Occipital lobe (tissue), 3 donors: ENCODE measurements at places on chromosomes 5 and 9. TPM values are rescaled to one million over a fixed set of nuclear protein-coding genes. Genes with fewer than 3 reads are reported as not detected.
A peak's percentile ranks its signal among the peaks of the same experiment; 100 is the strongest.

Gene LHFPL2
- total RNA-seq, result 20.4 TPM

GRCh38 chr9:123590499-123590898, 234.5 kb downstream of the CRB2 start:
- no peak for DNase-seq

DNA sequence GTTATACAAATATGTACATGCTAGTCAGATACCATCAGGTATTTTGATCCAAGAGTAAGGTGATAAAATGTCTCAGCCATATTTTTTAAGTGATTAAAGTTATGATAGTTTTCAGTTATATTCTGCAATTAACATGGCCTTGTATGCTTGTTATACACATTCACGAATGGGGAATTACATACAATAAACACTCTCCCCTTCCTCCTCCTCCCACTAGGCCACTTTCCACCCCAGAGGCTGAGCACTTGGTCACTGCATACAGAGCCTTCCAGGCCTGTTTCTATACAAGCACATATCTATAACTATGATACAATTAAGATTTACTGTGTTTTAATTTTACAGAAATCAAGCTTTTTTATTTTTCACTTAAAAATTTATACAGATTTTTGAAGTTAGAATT, 104.7 kb upstream of the PIK3R1 start:
- no peak for DNase-seq

GRCh38 chr9:126755317-126755875, 49.4 kb upstream of the ZBTB43 start:
- DNase-seq, result no peak

DNA sequence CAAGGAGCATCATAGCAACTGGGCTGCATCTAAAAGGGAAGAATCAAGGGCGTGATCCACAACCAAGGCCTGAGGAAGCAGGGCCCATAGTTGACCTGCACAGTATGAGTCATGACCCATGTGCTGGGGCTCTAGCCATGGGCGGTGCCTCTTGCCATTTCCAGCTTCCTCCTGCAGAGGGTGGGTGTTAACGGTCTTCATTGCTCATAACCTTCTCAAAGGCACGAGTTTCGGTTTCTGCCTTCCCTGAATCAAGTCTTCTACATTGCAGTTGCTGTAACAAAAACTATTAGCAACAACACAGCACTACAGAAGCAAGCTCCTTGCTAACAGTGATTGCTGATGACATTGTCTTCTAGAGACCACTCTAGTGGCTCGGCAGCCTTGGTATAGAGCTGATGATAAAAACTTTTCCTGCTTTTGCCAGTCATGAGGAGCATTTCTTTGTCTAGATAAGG, 66.9 kb downstream of the CTSL start:
- DNase-seq, result no peak

- DNase-seq, result no peak
Observed at GRCh38 chr9:87140605-87141109, 193.4 kb upstream of the GAS1 start.

Gene MRPL36
- 20.0 TPM for total RNA-seq

- DNase-seq, result no peak
Observed at GRCh38 chr9:6759185-6759977, 1.6 kb downstream of the KDM4C start.

DNA sequence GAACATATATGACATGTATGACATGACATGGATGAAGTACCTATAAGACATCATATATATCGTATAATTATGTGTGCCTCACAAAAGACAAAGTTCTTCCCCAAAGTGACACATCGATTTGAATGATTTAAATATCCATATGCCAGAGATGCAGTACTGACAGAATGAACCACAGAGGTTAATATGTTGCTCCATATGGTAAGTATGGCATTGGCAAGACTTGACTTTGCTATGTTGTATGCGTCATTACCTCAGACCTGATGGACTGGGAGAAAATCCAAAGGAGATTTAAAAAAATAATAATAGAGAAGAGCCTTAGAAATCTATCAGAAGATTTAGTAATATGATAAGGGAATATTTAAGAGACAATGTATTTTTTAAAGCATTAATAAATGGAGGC, 263.2 kb downstream of the PJA2 start:
- no peak for DNase-seq

GRCh38 chr9:19379697-19380046, 364 bp downstream of the RPS6 start:
- DNase-seq, result no peak

DNA sequence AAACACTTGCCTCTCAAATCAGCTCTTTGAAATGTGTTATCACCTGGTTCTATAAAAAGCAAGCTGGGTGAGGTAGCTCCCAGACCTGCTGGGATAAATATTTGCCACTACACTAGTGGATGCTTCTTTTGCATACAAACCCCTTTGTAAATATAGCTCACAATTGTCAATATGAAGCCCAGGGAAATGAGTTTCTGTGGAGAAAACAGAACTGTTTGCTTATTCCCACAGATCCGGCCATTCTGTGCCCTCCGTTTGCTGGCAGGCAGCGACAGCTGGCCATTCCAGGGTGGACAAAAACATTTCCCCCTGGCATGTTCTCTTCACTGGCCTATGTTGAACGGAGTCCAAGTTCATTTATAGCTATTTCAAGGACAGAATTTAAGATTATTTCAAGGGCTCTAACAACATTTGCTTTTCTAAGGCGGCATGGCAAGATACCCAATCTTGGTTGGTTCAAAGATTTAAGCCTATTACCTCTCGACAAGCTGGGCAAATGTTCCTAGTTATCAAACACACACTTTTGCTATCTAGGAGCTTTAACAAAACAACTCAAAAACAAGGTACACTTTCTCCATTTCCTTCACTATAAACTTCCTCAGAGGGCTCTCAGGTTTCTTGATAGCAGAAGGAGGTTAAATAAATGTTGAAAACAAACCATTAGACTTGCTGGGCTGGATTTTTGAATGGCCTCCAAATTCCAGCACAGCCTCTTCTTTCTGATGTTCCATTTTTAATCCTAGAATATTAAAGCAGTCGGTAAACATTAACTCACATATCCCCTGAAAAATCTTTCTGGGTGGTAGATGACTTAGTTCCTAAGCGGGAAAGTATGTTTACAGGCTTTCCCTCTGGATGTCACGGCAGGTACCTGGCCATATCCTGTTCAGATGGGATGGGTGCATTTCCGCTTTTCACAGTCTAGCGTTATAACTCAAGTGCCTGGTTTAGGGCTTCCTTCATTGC, 332.3 kb downstream of the PLK2 start:
- DNase-seq, result no peak

GRCh38 chr5:1929108-1929991, 46.6 kb upstream of the IRX4 start:
- no peak for DNase-seq

- no peak for DNase-seq
Observed at GRCh38 chr9:94864196-94864595, 137.7 kb downstream of the AOPEP start.

- DNase-seq, result no peak
Observed at GRCh38 chr9:114053246-114054005, 24.7 kb downstream of the AMBP start.

GRCh38 chr9:1875921-1876448, 139.2 kb upstream of the SMARCA2 start:
- DNase-seq, result no peak

- no peak for DNase-seq
Observed at GRCh38 chr5:106094839-106095238, 1575.9 kb downstream of the EFNA5 start.

Gene AFAP1L1
- total RNA-seq, result 3.7 TPM

DNA sequence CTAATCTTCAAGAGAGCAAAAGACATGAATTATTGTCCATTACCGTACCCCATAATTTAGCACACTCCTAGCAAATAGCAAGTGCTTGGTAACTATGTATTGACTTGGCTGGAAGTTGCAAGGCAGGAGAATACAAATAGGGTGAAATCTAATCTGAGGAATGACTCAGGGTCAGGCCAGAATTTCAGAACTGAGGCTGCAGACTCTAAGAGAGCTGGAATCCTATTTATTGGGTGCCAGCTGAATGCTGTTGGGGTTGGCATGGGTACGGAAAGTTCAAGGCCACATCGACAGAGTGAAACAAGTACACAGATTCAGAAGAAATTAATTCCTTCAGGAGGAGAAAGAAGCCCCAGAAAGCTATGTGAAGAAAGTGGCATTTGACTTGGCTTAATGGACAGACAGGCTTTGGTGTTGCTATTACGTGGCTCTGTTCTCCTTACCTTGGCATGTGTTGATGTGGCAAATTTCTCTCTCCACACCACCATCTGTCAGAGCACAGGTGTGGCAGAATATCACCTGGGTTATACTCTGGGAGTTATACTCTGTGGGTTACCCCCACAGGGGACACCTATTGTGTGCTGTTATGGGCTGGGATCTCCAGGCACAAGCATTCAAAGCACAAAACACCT, 20.9 kb upstream of the ASTN2 start:
- DNase-seq, result no peak

DNA sequence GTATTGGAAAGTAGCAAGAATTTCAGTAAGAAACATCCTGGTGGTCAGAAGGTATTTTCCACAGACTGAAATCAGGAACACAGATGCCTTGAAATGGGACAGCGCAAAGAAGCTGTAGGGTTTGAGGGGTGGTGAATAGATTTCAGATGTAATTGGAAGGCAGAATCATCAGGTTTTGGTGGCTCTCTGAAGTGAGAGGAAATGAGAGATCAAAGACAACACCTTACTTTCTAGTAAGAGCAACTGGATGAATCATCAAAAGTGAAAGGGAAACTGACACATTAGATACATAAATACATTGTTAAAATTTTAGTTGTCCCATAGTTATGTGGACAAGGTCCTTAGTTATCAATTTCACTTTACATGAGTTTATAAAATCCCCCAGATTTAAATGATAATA, 188.2 kb upstream of the SLC27A6 start:
- no peak for DNase-seq

- no peak for DNase-seq
Observed at GRCh38 chr9:131277287-131277909, 1.1 kb upstream of the FAM78A start.

DNA sequence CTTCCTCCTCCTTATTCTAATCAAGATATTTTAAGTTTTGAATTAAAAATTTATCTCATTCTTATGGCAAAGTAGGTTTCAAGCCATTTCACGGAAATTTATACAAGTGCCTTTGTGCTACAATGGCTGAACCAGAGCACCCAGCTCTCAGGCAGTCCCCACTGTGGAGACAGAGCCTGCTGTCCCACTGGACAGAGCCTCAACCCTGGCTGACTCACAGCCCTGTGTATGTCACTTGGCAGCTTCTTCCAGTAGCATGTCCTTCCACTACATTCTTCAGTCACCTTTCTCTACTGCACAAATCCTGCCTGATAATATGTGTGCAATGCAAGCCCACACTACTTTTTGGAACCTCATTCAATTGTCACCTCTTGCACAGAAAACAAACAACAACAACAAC, 253.1 kb downstream of the PDE4D start:
- DNase-seq, result no peak

GRCh38 chr5:15020736-15021135, 149.2 kb upstream of the ANKH start:
- no peak for DNase-seq

- no peak for DNase-seq
Observed at GRCh38 chr5:171318026-171318425, 9.0 kb downstream of the TLX3 start.

Gene NXNL2
- total RNA-seq, result 0.78 TPM

Gene HMMR
- total RNA-seq, result 3.0 TPM

Gene CBY3
- total RNA-seq, result not detected

- DNase-seq, result no peak
Observed at GRCh38 chr9:125549891-125550885, 156.8 kb downstream of the MAPKAP1 start.

GRCh38 chr5:160369990-160370712, at the start of gene C1QTNF2:
TSS of gene C1QTNF2 (minus strand) at chr5:160370626. CDS start at chr5:160355011, 15,615 bp downstream.
- peak; percentile 34 for DNase-seq

DNA sequence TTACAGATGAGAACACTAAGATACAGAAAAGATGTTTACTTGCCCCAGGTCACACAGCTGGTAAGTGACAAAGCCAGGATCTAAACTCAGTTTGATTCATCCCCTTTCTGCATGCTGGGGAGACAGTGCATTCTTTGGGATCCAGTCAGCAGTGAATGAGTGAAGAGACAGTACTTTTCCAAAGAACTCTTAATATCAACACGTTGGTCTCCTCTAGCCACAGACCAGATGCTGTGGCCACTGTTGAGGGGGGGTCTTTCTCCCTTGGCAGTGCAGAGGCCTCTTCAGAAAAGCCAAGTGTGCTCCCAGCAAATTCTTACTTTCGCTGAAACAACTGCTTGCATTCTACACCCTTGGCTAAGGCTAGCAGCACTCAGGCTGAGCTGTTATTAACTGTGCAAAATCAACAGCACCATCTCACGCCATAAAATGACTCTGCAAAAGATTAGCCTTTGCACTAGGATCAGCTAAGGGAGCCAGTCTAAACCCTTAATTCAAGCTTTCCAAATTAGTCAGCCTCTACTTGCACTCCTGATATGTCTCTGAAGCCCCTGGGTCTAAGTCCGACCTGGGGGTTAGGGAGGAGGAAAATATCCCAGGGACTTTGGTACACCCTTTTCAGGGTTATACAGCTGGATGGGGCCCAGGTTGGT, 4.8 kb upstream of the TMEM171 start:
- no peak for DNase-seq

GRCh38 chr9:117276444-117276843, 138.4 kb downstream of the ASTN2 start:
- no peak for DNase-seq

- no peak for DNase-seq
Observed at GRCh38 chr9:96460882-96461281, 10.9 kb downstream of the HABP4 start.

Gene DOK3
- total RNA-seq, result 3.0 TPM

DNA sequence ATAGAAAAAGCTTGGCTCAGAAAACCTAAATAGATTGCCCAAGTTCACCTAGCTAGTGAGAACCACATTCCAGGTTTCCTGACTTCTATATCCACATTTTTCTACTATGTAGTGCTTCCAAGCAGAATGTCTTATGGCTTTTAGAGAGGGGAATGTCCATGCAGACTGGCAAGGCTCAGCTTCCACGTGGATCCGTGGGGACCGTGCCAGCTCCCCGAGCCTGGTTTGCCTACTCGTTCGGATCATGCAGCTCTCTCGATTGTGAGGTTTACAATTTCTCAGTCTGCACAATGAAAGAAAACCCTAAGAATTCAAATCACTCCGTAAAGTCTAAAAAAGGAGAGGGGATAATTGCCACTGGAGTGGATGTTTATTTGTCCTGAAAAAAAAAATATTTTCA, 256.5 kb upstream of the NR4A3 start:
- no peak for DNase-seq

GRCh38 chr5:151912360-151912759, 12.3 kb downstream of the GLRA1 start:
- no peak for DNase-seq
